ENCODE measurements at places on chromosomes 1 and 21.

GRCh38 chr21:27839512-27840115 lies 872.7 kb upstream of the ADAMTS5 start:
- no peak for DNase-seq

DNA sequence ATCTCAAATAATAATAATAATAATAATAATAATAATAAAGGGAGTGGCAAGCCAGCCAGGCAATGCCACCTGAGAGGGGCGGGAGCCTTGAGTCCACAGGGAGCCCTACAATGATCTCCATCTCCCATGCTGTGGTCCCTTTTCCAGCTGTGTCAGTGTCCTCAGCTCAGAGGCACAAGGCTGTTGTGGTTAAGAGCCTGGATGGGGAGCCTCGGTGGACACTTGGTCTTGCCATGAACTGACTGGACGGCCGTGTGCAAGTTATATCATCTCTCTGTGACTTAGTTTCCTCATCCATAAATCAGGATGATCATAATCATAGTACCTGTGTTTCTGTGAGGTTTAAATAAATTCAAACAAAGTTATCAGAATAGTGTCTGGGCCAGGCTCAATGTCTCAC lies 127.8 kb upstream of the TIAM1 start:
- no peak for DNase-seq

- no peak for DNase-seq
These were observed 33.4 kb downstream of the GLIS1 start for GRCh38 chr1:53705446-53706096.

- DNase-seq = no peak
These were observed 360.6 kb upstream of the USP24 start for GRCh38 chr1:55575571-55576279.

- DNase-seq = no peak
These were observed 122.5 kb upstream of the CACYBP start for GRCh38 chr1:174877208-174877673.

DNA sequence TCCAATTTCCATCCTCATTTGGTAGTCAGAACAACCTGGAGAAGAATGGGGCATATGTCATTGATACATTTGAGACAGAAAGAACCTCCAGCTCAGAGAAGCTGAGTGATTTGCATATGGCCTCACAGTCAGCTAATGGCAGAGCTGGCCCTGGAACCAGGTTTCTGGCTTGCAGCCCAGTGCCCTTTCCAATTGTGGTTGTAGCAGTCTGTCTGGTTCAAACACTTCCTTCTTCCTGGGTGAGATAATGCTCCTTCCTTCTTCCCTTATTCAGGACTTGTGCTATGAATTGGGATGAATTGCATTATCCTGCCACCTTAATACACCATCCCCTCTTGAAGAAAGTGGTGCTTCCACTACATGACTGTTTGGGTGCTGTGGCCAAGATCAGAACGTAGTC lies 24.2 kb downstream of the SLC5A9 start:
- DNase-seq = peak; percentile 82

GRCh38 chr1:13869172-13869797 lies 169.3 kb downstream of the PRDM2 start:
- no peak for DNase-seq

DNA sequence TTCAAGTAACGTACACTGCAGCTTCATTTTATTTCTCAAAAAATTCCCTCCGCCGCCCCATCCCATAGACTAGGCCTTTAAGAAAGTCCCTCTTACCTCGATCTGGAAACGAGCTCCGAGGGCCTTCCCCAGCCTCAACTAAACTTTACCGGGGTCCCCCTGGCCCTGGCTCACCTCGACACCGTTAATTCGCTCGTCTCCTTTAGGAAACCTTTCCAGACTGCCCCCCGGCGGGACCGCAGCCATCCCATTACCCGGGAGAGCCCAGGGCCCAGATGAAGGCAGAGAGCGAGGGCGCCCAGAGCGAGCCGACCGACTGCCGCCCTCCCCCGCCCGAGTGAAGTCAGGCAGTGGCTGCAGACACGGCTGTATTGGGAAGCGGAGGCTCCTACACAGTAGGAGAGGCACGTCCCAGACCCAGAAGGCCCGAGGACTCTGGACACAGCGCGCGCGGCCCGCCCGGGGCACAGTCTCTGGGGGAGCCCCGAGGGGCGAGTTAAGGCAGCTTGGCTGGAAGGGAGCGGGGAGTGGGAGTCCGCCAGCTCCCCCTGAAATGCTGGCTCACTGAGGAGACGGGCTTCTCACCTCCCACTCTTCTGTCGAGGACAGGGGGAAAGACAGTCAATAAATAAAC lies 14.6 kb downstream of the SEMA6C start:
- no peak for DNase-seq

GRCh38 chr1:213767683-213768082 lies 220.1 kb upstream of the PROX1 start:
- no peak for DNase-seq

- no peak for DNase-seq
These were observed 18.7 kb upstream of the F5 start for GRCh38 chr1:169604781-169605560.

GRCh38 chr1:206814716-206815341 lies 42.5 kb upstream of the IL10 start:
- peak; percentile 78 for DNase-seq

DNA sequence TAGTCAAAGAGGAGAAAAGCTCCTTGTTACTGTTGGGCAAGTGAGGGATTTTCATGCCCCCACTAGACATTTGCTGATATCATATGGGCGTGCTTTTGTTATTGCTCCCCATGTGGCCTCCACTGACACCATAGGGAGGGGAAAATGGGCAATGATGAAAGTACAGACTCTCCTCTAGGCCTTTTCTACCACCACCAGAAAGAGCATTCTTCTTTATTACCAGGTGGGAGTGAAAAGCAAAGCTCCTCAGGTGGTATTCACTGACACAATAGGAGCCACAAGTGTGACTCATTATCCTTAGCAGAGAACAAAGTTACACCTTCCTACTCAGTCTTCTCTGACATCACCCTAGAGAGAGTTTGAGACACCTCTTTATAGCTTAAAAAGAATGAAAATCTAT lies 667.1 kb downstream of the LTN1 start:
- peak; percentile 77 for DNase-seq

DNA sequence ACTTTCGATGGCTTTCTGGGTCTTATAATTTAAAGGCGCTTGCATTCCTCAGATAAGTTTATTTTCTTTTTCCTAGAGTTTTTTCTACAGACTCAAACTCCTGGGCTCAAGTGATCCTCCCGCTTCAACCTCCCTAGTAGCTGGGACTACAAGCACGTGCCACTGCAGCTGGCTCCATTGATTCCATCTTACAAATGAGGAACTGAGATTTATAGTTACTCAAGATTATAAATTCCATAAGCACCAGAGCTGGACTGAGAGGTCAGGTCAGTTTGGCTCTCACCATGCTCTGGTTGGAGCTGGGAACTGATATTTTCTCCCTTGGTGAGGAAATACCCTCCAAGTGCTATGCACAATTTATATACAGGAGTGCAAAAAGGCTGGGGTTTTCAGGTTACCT lies 13.4 kb upstream of the PRPF38B start:
- no peak for DNase-seq

- no peak for DNase-seq
These were observed 16.2 kb upstream of the PDXK start for GRCh38 chr21:43702785-43703034.

DNA sequence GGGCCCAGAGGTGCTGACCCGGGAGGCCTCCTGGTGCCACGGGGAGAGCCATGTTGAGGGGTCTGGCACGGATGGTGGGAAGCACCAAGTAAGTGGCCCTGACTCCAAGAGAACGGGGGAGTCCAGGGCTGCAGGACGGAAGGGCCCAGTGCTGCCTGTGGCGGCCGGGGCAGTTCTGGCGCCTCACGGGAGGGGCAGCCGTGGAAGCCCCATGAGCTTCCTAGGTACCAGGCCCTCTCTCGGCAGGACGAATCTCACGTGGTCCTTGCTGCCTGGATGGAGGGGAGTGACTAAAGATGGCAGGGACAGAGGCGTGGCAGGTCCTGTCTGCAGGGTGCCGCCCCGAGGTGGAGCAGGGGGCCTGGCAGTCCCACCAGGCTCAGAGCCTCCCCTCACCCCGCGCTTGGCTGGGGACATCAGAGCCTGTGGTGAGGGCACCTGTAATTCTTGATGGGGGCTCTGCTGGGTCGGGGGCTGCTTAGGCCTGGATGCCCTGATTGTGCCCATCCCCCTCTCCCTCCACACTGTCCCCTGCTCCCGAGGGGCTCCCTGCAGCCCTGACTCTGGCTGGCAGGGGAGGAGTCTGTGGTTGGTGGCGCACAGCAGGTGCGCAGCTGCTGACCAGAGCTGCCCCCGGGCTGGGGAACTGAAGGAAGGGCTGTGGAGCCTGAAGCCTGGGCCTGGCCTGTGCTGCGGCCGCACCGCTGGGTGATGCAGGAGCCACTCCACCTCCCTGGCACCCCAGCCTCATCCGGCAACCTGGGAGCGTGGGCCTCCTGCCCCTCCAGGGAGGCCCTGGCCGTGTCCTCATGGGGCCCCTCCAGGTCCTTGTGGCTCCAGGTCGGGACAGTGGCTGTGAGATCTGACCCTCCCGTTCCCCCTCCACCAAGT lies 31.4 kb downstream of the POFUT2 start:
- DNase-seq = no peak

GRCh38 chr1:172446547-172446946 lies 2.7 kb upstream of the PIGC start:
- no peak for DNase-seq

DNA sequence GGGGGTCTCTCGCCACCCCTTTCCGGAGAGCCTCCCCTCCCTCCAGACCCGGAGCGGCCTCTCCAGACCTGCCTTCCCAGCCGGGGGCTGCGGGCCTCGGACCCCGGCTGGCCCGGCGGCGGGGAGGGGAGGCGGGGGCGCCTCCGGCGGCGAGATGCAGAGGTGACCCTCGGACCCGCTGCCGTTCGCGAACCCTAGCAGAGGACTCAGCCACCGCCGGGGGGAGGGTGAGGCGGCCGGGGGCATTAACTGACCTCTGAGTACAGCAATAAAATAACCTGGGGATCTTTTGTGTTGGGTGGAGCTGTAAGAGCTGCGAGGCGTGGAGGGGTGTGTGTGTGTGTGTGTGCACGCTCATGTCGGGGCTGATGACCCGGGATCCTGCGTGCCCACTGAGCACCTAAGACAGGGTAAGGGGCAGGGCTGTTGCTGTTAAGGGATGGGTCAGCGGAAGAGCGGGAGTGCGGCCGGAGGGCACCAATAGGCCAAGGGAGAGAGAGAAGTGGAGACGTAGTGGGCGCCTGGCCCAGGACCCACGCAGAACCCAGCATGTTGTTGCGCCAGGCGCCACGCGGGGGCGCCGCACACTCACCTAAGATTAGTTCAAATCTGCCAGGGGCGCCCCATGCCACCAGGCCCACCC lies 6.3 kb downstream of the HAPLN2 start:
- DNase-seq = peak; percentile 41

DNA sequence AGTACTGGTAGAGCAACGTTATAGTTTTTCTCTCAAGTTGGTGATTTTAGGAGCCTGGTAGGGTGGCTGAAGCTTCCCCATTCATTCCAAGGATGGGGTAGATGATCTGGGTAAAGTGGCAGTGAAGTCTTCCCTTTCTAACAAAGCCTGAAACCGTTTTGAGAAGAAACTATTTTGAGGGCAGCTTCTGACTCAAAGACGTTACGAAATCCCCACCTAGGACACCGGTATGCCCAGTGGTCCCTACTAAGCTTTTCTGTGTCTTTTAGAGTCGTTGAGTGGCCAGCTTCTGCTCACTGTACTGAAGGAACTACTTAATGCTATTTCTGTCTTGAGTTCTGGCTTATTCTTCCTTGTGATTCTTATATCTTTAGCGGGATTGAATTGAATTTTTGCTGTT lies 1.4 kb downstream of the WDTC1 start:
- peak; percentile 11 for DNase-seq

DNA sequence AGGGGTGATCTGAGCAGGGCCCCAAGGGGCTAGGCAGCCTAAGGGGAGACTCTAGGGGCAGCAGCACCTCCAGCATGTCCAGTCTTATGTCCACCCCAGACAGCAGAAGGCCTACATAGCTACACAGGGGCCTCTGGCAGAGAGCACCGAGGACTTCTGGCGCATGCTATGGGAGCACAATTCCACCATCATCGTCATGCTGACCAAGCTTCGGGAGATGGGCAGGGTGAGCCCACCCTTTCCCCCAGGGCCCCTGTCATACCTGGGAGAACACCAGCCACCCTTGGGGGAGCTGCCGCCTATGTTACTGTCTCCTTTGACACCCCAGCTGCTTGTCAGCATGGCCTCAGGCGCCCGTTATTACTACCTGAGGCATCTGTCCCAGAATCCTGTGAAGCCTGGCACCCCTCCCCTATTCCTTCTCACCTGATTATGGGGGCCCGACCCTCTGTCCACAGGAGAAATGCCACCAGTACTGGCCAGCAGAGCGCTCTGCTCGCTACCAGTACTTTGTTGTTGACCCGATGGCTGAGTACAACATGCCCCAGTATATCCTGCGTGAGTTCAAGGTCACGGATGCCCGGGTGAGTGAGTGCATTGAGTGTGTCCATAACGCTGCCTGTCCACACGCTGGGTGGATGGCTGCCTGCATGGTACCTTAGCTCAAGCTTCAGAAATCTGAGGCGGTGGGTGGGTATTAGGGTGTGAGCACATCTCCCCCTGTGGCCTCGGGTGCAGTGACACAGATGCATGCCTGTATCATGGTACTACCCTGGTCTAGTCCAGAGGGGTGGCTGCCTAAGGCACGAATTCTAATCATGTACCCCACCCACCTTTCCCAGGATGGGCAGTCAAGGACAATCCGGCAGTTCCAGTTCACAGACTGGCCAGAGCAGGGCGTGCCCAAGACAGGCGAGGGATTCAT lies 29.7 kb upstream of the KDM4A start:
- no peak for DNase-seq

- DNase-seq = no peak
These were observed 120.9 kb downstream of the EDEM3 start for GRCh38 chr1:184633785-184634184.

DNA sequence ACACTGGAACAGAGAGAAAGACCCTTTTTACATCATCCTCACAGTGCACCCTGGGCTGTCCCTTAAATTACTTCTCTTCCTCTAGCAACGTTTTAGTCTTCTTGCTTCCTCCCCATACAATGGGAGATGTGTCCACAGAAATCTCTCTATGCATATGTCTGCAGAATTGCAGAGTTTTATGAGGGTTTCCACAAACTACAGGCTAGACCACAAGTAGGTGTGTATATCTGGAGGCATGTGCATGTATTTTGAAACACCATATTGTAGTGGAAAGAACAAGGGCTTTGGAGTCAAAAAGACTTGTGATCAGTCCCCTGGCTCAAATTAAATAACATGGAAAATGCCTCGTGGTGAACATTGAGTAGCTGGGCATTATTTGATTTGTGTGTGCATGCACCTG lies 121.3 kb upstream of the IPO9 start:
- no peak for DNase-seq

- DNase-seq = peak; percentile 51
These were observed 51.4 kb downstream of the EVA1C start for GRCh38 chr21:32463889-32464300.

DNA sequence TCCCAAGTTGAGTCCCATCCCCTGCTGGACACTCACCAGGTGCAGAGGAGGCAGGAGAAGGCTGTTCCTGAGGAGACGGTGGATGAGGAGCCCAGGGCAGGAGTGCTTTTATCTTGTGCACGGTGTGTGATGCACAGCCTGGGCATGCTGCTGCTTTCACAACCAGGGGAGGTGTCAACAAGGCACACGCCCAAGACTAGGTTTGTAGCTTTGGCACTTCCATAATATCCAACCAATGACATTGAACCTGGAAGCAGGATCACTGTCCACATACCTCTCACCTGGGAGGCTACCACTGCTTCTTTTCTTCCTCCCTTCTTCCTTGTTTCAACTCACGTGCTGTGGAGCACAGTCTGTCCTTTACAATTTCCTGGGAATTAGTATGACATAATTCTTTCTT lies at the start of gene LCE3D:
Gene LCE3D (minus strand): TSS at position 84 of the 400 bp plus-strand sequence. CDS start 580 bp downstream, outside the sequence.
- no peak for DNase-seq

Measured in kidney tubule cell (primary cell).